ENCODE measurements at places on chromosomes 1 and 21.
A peak's percentile ranks its signal among the peaks of the same experiment; 100 is the strongest.

DNA sequence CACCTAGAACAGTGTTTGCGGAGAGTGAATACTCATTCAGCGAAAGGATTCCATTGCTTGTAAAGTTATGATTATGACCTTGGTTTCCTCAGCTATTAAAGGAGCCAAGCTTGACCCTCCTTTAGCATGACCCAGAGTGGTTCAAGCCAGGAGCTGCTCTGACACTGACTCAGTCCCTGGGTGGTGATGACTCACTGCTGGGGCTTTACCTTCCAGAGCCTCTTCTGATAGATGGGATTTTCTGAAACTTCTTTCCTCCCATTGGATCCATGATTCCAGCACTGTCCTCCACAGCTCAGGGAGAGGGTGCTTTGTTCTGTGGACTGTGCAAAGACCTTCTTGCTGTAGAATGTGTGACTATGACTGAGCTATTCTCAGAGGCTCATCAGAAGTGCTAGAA is 77.4 kb downstream of the S1PR1 start:
- DNase-seq, result peak; percentile 45

DNA sequence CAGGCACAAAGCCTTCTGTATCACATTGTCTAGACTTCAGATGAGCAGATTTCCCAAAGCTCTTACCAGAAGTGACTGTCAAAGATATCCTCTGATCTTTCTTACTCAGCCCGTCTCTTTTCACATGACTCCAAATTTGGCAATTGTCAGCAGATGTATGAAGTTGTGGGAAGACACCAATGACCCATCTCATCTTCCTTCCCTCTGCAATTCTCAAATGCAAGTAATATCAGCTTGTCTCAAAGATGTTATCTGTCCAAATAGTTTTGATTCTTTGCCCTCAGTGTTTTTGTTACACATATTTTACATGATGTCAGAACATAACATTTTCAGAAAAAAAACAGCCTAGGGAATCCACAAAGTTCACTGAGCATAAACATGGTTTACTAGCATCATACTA is 45.1 kb upstream of the RGS2 start:
- peak; percentile 91 for DNase-seq

GRCh38 chr1:109917051-109917767 is 6.6 kb downstream of the CSF1 start:
- DNase-seq, result no peak

GRCh38 chr1:78491451-78492071 is 787 bp downstream of the PTGFR start:
- peak; percentile 94 for DNase-seq

GRCh38 chr1:37016121-37016520 is 18.2 kb downstream of the GRIK3 start:
- DNase-seq, result no peak

DNA sequence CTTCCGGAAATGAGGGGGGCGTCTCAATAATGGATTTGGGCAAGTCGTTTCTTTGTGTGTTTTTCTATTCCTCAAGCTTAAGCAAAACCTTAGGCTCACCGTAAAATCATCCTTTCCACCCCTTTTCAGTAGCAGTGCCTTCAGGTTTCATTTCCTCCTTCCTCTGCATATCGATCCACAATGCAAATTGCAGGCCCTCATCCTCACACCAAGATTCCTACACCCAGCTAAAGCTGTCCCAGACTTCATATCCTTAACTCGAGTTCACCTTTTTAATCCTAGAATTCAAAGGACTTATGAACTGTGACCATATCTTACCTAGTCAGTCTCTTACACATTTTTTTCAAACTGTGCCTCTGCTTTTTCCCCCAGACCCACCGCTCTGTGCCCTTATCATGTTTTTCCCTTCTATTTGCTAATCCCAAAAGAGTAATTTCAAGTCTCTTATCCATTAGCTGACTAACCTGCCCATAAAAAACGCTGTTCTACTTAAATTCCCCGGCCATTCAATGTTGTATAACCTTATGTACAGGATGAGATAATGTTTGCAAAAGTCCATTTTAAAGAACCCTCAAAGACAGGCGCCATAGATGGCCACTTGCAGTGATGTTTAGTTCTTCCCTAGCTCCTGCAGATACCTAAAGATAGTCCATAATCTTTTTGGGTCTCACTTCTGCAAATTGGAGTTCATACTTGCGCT is 1.5 kb downstream of the AKIRIN1 start:
- DNase-seq, result no peak

DNA sequence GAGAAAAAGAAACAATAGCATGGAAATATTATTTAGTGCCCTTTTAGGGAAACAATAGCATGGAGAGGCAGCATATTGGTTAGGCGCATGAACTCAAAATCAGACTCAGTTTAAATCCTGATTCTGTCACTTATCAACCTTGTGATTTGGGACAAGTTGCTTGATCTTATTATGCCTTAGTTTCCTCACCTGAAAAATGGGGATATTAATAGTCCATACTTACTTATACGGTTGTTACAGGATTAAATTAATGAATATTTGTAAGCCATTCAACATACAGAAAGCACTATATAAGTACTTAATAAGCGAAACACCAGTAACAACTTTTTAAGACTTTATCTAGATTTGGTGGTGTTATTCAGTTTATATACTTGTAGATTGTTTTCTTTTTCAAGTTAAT is 1.2 kb downstream of the TSEN15 start:
- DNase-seq, result no peak

DNA sequence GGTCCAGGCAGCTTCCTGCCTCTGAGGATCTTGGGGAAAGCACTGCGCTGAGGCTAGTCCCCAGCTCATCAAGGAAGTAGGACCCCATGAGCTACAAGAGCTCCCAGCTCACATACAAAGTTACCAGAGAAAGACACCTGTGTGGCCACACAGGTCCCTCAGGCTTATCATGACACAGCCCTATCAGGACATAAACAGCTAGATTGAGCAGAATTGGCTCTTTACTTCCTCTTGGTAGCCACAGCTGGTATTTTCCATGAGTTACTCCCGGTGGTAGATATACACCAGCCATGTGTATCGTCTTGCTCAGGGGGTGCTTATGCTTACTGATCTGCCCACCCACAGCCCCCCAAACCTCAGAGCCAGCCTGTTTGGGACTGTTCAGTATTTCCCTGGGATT is 1.2 kb downstream of the LENEP start:
- no peak for DNase-seq

GRCh38 chr1:108200687-108201051 is 526 bp upstream of the SLC25A24 start:
- peak; percentile 72 for DNase-seq

DNA sequence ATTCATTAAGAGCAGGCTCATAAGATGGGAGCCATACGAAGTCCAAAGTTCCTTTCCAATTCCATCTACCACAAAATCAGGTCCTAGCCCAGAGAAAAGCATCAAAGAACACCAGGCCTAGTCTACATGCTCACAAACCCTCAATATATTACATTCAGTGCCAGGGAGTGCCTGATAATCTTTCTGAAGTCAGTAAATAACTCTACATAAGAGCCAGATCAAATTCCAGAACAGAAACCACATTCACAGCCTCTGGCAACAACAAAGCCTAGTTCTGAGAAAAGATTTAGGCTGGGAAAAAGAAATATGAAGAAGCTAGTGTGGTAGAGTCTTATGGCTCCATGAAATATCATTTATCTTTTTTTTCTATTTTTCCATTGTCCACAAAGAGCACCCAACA is 40.5 kb upstream of the RBBP5 start:
- DNase-seq, result no peak

DNA sequence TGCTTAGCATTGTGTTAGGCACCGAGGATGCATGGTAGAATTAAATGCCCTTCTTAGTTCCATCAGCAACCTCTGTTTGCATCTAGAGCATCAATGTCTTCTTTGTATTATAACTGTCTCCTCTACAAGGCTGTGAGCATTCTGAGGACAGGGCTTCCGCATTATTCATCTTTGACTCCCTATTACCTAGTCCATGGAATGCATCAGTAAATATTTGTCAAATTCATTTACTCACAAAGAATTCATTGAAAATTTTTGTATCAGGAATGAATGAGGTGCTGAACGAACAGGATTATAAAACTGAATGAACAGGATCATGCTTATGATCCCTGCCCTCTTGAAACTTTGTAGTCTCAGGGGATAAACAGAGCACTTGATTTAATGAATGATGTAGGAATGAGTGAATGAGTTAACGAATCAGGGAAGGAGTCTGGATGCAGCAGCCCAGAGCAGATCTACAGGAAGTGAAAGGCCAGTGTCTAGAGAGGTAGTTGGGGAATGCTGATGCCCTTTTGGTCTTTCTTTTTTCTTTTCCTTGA is 2.8 kb downstream of the RHBDL2 start:
- no peak for DNase-seq

- no peak for DNase-seq
These were observed 19.3 kb upstream of the POFUT2 start for GRCh38 chr21:45306832-45307571.

DNA sequence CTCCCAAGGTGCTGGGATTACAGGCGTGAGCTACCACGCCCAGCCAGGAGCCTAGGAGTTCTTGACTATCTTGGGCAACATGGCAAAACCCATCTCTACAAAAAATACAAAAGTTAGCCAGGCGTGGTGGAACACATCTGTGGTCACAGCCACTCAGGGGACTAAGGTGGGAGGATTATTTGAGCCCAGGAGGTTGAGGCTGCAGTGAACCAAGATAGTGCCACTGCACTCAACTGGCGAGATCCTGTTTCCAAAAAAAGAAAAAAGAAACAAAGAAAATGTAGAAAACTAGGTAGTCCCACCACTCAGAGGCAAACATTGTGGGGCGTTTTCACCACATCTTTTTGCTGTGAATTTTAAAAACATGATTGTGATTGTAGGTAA is 141.3 kb downstream of the ZZZ3 start:
- DNase-seq, result no peak

DNA sequence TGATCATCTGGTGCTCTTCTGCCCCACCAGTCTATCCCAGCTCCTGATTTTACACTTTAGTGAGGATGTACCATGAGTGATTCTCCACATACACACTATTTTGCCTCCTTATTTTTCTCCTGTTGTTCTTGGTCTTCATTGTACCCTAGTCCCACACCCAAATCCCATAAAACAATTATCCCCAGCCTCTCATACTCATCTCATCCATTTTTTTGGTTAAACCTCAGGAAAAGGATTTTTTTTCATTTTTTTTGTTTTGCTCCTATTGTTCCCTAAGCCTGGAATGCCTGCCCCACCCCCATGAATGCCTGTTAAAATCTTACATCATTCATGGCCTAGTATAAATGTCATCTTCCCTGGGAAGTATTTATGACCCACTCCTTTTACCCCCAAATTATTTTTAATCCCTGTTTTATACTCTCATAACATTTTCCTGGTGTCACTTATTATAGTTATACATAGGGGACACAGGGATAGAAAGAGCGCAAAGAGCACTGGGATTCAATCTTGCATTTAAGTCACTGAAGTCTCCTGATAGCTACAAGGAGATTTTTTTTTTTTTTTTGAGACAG is 4.9 kb upstream of the LINGO4 start:
- DNase-seq, result no peak

DNA sequence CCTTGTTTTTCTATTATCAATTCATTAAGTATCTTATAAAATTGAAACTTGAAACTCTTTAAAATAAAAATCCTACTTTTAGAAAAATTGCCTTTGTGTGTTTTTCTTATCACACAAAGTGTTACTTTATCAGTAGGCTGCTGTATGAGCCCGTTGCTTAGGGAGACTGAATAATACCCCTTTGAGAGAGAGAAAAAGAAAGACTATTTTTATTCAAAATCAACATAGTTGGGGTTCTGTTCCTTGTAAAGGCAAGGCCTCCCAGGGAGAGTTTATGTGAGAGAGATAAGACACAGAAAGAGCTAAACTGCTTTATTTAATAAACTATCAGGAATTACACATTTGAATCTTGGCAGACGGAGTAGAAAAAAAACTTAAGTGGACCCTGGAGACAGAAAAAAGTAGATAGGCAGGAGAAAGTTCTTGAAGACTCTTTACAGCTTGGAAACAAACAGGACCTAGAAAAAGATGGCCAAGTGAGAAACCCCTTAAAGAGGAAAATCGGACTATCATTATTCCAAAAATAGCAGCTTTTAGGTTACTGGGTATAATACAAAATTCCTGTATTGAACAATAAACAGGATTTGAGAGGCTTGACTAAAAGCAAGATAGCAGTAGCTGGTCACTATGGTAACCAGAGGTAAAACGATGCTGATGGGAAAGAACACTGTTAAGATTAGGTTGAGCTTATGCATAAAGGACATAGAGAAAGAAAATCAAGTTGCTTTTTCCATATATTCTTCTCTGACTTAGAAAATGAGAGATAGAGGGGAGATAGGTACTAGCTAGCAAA is 170.9 kb downstream of the LRRC7 start:
- DNase-seq, result peak; percentile 23

DNA sequence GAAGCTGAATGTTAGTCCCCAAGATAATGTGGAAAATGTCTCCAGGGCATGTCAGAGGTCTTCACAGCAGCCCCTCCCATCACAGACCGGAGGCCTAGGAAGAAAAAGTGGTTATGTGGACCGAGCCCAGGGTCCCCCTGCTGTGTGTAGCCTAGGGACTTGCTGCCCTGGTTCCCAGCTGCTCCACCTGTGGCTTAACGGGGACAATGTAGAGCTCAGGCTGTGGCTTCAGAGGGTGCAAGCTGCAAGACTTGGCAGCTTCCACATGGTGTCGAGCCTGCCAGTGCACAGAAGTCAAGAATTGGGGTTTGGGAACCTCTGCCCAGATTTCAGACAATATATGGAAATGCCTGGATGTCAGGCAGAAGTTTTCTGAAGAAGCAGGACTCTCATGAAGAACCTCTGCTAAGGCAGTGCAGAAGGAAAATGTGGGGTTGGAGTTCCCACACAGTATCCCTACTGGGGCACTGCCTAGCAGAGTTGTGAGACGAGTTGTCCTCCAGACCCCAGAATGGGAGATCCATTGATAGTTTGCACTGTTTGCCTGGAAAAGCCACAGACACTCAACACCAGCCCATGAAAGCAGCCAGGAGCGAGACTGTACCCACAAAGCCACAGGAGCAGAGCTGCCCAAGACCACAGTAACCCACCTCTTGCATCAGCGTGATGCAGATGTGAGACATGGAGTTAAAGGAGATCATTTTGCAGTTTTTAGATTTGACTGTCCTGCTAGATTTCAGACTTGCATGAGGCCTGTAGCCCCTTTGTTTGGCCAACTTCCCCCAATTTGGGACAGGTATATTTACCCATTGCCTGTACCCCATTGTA is 204.9 kb downstream of the MRPL39 start:
- no peak for DNase-seq

- DNase-seq, result no peak
These were observed 2.7 kb upstream of the ADSS2 start for GRCh38 chr1:244454412-244454811.

- peak; percentile 94 for DNase-seq
These were observed 25.6 kb downstream of the LDLRAP1 start for GRCh38 chr1:25568834-25569596.

GRCh38 chr1:175885326-175885725 is 141.9 kb upstream of the TNR start:
- peak; percentile 57 for DNase-seq

GRCh38 chr21:39923476-39923875 is 56.2 kb downstream of the PCP4 start:
- no peak for DNase-seq

- DNase-seq, result no peak
These were observed 55.1 kb downstream of the ARID4B start for GRCh38 chr1:235272851-235273250.

- DNase-seq, result no peak
These were observed 6.4 kb upstream of the CDK11B start for GRCh38 chr1:1664941-1665814.

Measured in fibroblast of skin of back (primary cell).